Stimulated activated CD4-positive, alpha-beta T cell treated with anti-CD3 and anti-CD28 coated beads, TNF-alpha, amount 100 ng/mL, for 1 hour (primary cell): ENCODE measurements at places on chromosomes 3 and 15.

GRCh38 chr3:38549486-38549885 lies 53.3 kb downstream of the EXOG start:
- no peak for DNase-seq

- no peak for DNase-seq
Observed at GRCh38 chr3:128698211-128699047, 27.6 kb upstream of the RAB7A start.

DNA sequence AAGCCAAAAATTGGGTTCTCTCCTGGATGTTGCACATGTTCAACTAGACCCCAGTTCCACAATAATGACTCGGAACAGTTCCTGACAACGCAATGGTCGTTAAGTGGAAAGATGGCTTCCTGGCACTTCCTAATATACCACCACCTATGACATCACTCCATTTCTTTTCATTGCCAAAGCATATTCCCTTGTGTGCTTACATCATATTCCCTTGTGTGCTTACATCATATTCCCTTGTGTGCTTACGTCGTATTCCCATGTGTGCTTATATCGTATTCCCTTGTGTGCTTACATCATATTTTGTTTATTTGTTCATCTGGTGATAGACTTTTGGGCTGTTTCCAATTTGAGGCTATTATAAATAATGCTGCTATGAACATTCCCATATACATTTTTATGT lies 39.2 kb downstream of the TFRC start:
- DNase-seq: no peak

GRCh38 chr3:172305552-172305951 lies 142.7 kb downstream of the GHSR start:
- no peak for DNase-seq

DNA sequence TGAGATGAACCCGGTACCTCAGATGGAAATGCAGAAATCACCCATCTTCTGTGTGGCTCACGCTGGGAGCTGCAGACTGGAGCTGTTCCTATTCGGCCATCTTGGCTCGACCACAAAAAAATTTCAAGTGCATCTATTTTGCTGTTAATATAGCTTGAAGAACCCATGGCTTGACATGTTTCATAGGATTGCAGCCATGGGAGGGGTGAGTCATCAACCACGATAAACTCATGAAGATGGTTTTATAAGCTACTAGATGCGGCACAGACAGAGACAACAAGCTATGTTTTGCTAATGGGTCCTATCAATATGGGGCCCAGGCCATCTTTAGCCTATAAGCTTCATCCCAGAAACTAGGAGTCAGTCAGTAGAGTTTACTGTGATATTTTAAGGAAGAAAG lies 100.4 kb upstream of the PHLDB2 start:
- no peak for DNase-seq

DNA sequence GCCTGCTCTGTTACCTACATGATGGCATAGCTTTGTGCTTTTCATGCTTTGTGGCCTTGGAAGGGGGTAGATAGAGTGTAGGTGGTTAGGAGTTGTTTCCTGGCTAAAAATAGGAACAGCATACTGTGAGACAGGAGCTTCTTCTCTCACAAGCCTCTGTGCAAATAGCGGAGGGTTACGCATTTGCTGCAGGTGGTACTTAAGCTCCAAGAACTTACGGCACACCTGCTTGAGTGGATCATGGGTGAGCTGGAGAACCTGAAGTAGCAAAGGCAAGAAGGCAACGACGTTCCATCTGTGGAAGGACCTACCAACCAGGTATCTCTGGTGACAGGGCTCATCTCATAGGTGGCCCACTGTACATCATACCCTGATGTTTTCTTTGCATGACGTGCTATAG lies 66.0 kb downstream of the ST6GAL1 start:
- DNase-seq: no peak

- no peak for DNase-seq
Observed at GRCh38 chr15:88403351-88403791, 63.8 kb downstream of the MRPL46 start.

- DNase-seq: no peak
Observed at GRCh38 chr15:82812994-82813393, 3.6 kb downstream of the WHAMM start.

- DNase-seq: no peak
Observed at GRCh38 chr15:40070166-40070557, 31.2 kb upstream of the SRP14 start.

- DNase-seq: no peak
Observed at GRCh38 chr3:78177780-78178179, 1137.9 kb downstream of the ROBO2 start.
